Lung microvascular endothelial cell (primary cell): ENCODE measurements at places on chromosomes 16 and 17. TPM values are rescaled to one million over a fixed set of nuclear protein-coding genes. Genes with fewer than 3 reads are reported as not detected.

DNA sequence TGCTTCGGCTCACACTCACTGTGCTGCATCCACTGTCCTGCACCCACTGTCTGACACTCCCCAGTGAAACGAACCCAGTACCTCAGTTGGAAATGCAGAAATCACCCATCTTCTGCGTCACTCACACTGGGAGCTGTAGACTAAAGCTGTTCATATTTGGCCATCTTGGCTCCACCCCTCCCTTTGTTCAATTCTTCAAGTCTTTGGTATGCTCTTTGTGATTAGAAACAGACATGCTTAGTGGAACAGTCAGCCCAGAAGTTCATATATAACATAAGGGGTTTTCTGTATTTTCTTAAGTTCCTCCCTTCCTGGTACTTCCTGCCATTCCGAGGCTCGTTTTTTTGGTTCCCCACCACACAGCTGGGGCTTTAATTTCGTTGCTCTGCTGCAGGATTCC lies 398.5 kb upstream of the DYNLRB2 start:
- DNase-seq: no peak

DNA sequence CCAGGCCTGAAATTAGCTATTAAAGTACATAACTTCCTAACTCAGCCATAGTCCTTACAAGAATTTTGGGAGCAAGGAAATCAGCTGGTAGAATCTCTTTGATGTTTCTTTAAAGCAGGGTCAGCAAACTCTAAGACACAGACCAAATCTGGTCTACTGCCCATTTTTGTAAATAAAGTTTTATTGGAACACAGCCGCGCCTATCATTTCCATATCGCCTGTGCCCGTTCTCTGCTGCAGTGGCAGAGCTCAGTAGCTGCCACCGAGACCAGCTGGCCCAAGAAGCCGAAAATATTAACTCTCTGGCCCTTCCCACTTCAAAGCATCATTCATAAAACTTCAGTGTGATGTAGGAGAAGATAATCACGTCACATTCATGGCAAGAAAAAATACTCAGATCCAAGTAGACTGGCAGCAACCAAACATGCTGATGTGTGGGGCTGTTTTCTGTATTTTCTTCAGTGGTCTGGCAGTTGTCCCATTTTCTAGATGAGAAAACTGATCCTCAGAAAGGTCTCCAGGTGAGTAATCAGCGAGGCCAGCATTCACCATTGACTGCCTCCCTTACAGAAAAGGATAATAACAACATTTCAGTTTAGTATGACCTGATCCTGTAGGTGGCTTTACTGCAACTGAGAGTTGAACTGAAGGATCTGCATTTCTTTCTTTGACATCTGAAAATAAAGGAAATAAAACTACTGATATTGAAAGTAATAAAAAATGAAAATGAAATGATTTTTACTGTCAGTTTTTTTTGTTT lies 18.0 kb upstream of the HSBP1 start:
- no peak for DNase-seq

DNA sequence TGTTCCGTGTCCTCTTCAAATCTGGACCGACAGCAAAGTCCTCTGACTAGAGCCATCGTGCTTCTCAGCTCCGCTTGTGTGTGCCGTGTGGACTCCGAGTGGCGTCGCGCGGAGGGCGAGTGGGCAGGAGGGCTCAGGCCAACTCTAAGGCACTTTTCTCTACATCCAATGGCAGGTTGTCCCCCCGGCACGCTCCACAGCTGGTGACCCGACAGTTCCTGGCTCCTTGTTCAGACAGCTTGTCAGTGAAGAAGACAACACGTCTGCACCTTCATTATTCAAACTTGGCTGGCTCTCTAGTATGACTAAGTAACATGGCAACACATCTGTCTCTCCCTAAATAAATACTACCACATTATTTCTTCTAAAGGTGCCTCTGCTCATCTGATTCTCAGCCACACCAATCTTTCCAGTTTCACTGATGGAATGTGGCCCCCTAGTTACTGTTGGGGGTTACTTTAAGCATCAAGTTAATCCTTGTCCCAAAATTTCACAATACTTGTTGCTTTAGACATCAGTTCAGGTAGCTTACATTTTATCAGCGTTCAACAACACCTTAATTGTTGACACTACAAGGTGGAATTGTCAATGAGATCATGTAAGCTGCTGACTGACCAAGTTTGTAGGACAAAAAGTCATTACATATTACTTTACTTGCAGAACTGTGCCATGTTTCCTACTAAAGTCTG lies 15.4 kb downstream of the COG1 start:
- DNase-seq: no peak

The HOXB4 gene
- total RNA-seq: 0.87 and 1.2 TPM in 2 replicates

DNA sequence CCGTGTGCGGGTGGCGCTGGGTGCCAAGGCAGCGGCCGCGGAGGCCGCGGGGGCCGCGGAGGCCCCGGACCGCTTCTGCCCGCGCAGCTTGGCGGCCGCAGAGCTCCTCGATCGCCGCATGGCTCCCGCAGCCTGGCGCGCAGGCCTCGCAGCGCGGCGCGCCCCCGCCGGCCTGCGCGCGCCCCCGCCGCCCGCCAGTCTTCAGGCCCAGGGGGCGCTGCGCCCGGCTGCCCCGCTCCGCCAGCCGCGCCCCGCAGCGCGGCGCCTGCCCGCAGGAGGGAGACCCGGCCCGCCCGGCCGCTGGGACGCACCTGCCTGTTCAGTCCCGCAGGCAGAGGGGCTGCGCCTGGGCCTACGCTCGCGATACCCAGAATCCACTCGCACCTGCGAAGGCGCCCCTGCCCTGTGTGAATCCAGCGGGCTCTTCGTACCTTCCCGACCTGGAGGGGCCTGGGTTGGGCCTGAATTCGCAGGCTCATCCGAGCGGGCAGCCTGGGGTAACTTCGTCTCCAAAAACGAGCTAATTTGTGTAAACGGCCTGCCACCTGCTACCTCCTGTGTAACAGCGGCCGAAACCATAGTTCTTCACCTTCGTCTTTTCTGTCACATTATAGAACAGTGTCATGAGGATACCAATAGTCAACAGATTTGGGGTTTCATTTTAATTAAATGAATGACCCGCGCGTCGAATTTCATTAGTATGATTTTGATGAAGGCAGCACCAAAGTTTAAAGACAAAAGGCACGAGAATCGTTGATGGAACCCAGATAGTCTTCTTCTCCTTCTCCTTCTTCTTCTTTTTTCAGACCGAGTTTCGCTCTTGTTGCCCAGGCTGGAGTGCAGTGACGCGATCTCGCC lies at the start of gene CENPV:
Gene CENPV (minus strand): TSS at position 153 of the 858 bp plus-strand sequence. CDS start 33 bp downstream, at position 120.
- DNase-seq: peak; percentile 42

The ABCC11 gene
- under 0.01 TPM in 1 of 2 replicates, not detected in the other for total RNA-seq

The LRRC46 gene
- total RNA-seq: not detected in 2 replicates

GRCh38 chr16:74257061-74257460 lies 39.6 kb upstream of the PSMD7 start:
- no peak for DNase-seq

The ALDH3A2 gene
- 18.7 and 73.8 TPM in 2 replicates for total RNA-seq

- no peak for DNase-seq
Measured at GRCh38 chr17:39360537-39360936, 40.9 kb downstream of the FBXL20 start.

DNA sequence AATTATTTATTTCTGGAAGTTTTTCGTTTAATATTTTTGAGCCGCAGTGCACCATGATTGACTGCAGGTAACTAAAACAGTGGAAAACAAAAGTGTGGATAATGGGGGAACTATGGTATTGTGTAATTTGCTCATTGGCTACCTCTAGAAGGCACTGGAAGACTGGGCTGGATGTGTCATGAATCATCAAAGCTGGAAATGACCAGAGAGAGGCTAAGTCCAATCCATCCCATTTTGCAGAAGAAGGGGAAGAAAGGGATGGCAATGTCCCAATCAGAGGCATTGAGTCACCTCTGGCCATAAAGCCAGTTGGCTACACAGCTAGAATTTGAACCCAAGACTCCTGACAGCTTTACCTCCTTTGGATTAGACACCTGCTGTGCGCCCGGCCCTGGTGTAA lies 29.3 kb downstream of the GLP2R start:
- DNase-seq: no peak

- DNase-seq: no peak
Measured at GRCh38 chr17:82570277-82570676, 50.7 kb downstream of the FOXK2 start.
